ENCODE measurements at places on chromosomes 11 and 22.
A peak's percentile ranks its signal among the peaks of the same experiment; 100 is the strongest.

GRCh38 chr11:2848497-2848896 lies 37.1 kb downstream of the CDKN1C start:
- DNase-seq = no peak

- DNase-seq = peak; percentile 70
Observed at GRCh38 chr11:61187505-61188130, 15.7 kb upstream of the PGA3 start.

DNA sequence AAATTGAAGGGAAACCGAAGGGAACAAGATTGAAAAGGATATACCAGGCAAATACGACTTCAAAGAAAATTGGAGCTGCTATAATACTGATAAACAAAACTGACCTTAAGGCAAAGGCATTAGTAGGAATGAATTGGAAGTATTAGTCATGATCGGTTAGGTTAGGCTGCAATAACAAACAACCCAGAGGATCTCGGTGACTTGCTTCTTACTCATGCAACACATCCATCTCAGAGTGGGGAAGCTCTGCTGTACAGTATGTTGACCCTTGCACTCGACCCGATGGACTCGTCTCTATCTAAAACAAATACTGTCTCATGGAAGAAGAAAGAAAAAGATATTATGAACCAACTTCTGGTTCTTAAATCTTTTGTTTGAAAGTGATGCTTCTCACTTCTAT lies 42.3 kb downstream of the SPATA19 start:
- DNase-seq = no peak

GRCh38 chr11:126059238-126059781 lies 3.4 kb downstream of the CDON start:
- DNase-seq = no peak

GRCh38 chr22:45807156-45807915 lies 135.7 kb downstream of the ATXN10 start:
- DNase-seq = no peak

- no peak for DNase-seq
Observed at GRCh38 chr22:23751441-23751996, 607 bp upstream of the ZNF70 start.

- no peak for DNase-seq
Observed at GRCh38 chr11:126732981-126733380, 267.6 kb downstream of the KIRREL3 start.

- no peak for DNase-seq
Observed at GRCh38 chr22:50141891-50142363, 28.6 kb upstream of the PANX2 start.

DNA sequence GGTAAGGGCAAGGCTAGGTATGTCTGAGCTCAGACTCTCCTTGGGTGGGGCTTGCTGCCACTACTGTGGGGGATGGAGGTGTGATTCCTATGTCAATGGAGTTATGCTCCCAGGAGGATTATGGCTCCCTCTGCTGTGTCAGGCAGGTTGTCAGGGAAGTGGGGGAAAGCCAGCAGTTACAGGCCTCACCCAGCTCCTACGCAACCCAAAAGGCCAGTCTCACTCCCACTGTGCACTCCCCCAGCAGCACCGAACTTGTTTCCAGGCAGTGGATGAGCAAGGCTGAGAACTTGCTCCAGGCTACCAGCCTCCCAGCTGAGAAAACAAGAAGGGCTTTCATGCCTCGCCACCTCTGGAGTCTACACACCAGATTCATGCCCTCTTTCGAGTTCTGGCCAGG lies 18.2 kb downstream of the C11orf91 start:
- no peak for DNase-seq

GRCh38 chr22:50693462-50693861 lies 20.8 kb downstream of the SHANK3 start:
- no peak for DNase-seq

DNA sequence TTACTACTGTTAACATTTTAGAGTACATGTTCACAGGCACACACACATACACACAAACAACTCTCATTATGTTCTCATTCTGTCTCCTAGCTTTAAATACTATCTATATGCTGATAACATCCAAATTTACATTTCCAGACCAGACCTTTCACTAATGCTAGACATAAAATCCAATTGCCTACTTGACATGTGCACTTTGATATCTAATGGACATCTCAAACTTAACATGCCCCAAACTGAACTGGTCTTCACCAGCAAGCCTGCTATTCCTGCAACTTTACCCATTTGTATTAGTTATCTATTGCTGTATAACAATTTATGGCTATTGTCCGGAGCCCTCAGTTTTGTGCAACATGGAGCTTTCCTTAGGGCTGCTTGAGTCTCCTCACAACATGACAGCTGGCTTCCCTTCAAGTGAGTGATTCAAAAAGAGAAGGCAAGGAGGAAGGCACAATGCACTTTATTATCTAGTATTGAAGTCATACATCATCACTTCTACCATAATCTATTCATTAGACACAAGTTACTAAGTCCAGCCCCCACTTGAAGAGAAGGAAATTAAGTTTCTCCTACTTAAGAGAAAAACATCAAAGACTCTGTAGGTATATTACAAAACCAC lies 3.0 kb downstream of the SLC36A4 start:
- no peak for DNase-seq

GRCh38 chr11:111759376-111759775 lies 6.8 kb downstream of the PPP2R1B start:
- no peak for DNase-seq

GRCh38 chr11:130772266-130773227 lies 143.7 kb downstream of the SNX19 start:
- no peak for DNase-seq

- no peak for DNase-seq
Observed at GRCh38 chr11:34478845-34479663, 34.5 kb downstream of the ELF5 start.

GRCh38 chr11:47269829-47270305 lies at the start of gene MADD:
TSS of gene MADD (plus strand) at chr11:47270133.
- DNase-seq = peak; percentile 91

DNA sequence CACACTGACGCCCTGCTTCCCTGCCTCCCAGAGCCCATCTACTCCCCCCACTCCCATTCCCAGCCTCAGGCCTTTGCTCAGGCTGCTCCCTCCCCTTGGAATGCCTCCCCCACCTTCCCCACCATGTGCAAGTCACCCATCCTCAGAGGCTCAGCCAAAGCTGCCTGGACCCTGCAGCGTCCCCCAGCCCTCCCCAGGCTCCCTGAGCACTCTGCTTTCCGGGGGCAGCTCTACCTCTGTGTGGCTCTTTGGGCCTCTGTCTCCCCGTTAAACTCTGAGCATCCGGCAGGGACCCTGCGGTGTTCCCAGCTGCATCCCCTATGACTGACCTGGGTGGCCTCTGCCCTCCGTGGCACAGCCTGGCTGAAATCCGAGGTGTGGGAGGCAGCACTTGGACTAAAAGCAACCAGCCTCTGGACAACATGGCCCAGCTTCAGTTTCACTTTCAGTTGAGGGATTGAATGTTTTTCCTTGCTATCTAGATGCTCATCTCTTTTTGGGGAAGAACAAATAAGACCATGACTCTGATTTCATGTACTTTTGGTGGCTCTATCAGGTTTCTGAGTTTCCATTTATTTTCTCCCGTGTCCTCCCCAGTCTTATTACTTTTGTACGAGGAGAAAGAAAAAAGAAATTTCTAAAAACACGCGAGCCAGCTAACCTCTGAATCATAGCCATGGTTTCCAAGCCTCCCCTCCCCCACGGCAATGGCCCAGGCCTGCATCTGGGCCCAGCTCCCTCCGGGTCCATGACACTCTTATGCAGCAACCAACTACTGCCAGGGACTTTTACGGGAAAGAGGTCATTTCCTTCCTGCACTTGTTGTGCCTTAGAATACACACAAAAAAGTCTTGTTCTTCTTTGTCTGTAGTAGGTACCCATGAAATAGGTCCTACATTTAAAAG lies 3.8 kb downstream of the APOL3 start:
- DNase-seq = peak; percentile 72

DNA sequence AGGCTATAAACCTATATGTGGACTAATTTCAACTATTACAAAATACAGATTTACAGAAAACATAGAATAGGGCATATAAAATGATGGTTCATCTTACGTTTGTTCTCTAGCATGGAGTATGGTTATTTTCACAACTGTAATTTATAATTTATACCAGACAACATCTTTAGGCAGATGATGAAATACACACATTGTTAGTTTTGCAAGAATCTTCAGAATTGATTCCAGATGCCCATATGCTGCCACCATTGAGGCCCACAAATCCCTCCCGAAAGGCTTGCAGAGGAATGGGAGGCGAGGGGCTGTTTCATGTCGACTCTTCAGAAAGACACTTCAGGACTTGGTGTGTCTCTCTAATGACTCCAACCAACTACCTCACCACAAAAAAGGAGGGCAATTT lies 6.2 kb downstream of the PTPN5 start:
- DNase-seq = no peak

- no peak for DNase-seq
Observed at GRCh38 chr11:128069665-128070064, 517.7 kb downstream of the ETS1 start.

DNA sequence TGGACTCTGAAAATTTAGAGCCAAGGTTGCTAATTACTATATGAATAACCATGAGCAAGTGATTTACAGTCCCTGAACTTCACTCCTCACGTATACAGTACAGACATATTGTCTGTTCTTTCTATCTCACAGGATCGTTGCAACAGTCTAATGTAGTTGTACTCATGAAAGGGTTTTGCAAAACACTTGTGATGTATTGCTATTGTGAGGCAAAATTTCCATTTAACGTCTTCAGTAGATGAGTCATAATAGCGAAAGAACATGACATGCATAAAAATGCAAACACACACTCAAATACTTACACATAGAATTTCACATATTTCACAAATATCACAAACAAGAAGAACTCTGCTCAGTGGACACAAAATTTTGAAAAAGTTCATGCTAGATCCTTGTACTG lies 134.6 kb upstream of the TRPC6 start:
- no peak for DNase-seq

- DNase-seq = no peak
Observed at GRCh38 chr11:132992838-132993631, 539.3 kb downstream of the OPCML start.

GRCh38 chr22:47298017-47298785 lies 535.8 kb downstream of the TBC1D22A start:
- DNase-seq = no peak

DNA sequence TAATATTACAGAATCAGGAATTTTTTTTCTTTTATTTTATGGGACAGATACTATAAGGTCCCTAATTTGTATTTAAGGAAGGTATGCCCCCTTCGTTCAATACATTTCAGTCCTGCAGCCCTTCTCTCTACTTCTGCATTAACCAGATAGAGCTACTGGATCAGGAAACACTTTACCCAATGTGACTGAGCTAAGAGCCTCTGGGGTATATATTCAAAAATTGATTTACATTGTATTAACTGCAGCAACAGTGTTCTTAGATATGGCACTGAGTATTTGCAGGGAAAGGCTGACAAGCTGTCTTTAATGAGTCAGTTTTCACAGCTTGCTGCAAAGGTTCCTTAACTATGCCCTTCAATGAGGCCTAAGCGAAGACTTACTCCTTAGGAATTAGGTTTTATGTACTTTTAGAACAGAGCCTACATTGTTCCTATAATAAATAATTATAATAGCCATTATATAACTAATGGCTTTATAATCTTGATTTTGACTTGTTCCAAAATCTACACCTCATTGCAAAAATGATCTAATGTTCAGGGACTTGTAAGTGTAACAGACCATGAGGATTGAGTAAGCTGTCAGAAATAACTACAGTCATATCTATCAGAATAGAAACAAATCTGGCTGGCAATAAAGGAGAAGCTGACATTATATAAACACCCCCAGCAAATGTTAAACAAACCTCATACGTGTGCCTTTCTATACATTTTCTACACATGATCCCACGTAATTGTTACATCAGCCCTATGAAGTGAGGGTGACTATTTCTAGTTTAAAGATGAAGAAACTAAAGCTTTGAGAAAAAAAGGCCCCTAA lies 55.0 kb downstream of the DDI1 start:
- no peak for DNase-seq

- DNase-seq = peak; percentile 28
Observed at GRCh38 chr22:35150183-35151107, 84.5 kb downstream of the ISX start.

- no peak for DNase-seq
Observed at GRCh38 chr11:96783311-96783710, 393.5 kb downstream of the JRKL start.

DNA sequence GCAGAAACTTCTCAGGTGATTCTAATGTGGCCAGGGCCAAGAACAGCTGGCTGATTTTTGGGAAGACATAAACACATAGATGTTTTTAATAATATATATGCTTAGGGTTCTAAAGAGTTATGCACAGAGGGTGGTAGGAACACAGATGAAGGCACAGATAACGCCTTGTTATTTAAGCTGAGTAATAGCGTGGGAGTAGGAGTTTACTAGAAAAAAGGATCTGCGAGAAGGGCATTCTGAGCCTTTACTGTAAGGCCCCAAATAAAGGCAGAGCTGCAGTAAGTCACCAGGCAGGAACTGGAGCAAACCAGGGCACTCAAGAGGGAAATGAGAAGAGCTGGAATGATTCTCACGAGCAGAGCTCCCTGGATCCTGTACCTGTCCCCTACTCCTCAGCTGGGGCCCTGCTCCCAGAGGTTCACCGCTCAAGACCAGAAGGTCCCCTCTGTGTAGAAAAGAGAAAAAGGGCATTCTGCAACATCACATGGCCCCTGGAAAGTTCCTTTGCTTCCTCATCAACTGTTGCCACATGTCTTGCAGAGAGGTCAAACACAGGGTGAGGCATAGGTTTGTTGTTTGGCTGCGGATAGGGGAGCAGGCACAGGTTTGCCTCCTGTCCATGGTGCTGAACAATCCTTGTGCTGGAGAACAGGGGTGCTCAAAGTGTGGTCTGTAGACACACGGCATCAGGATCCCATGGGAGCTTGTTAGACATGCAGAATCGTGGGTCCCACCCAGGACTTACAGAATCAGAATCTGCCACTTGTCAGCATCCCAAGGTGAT lies 125.7 kb downstream of the TENM4 start:
- DNase-seq = no peak

GRCh38 chr11:131228378-131228777 lies 142.0 kb upstream of the NTM start:
- DNase-seq = no peak

GRCh38 chr11:58980159-58980843 lies 41.0 kb downstream of the GLYATL1 start:
- no peak for DNase-seq

DNA sequence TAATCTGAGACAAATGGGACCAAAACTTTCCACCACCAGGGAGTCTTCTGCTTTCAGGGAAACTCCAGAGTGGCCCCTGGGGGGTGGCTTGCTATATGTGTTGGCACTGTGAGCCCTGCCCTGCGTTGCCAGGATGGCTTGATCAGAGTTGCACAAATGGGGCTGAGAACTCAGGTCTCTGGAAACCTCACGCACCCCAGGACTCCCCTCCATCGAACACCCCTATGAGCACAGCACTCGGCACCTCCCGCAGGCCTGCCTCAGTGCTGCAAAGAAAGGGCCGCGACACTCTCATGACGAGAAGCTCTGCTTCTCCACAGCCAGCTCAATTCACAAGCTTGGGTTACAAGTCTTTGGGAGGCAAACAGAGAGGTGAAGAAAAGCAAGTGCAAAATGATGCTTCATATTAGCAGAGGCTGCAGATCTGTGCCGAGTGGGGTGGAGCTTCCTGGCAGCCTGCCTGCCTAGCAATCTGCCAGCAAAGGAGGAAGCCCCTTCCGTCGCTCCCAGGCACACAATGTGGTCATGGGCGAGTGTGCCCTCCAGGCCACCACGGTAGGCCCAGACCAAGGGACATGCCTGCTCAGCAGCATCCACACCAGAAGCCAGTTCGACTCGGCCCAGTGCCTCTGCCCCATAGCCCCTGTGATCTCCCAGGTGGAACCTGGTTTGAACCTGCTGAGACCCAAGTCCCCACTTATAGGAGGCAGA lies 55.7 kb downstream of the MYH9 start:
- DNase-seq = peak; percentile 83
